ENCODE measurements at places on chromosomes 7 and 10.

- no peak for DNase-seq
These were observed 98.6 kb downstream of the LANCL2 start for GRCh38 chr7:55463686-55464262.

GRCh38 chr10:86370006-86370585 lies 3.5 kb upstream of the GRID1 start:
- no peak for DNase-seq

DNA sequence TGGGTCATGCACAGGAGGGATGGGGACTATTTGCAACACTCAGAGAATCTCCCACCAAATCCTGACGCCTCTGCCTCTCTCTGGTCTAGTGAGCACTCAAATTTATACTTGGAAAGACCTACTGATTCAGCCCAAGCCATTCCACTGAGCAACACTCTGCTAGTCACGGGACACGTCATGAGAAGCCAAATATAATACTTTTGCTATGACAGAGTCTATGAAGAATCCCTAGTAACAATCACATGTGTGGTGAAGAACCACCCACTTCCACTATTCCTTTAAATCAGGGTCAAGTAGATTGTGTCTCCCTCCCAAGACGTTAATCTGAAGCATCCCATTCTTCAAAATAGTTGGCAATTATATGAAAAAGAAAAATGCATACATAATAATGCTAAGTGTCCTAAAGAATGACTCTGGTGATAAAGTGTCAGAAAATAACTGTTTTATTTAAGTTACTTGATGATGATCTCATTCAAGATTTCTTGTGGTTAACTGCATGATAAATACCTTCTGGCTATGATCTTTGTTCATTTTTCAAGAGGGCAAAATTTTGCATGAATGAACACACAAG lies 28.5 kb downstream of the CHCHD3 start:
- DNase-seq, result peak; percentile 94

GRCh38 chr7:91355695-91356435 lies 91.6 kb downstream of the FZD1 start:
- DNase-seq, result no peak

- peak; percentile 71 for DNase-seq
These were observed 2.9 kb upstream of the MYOZ1 start for GRCh38 chr10:73644015-73644743.

DNA sequence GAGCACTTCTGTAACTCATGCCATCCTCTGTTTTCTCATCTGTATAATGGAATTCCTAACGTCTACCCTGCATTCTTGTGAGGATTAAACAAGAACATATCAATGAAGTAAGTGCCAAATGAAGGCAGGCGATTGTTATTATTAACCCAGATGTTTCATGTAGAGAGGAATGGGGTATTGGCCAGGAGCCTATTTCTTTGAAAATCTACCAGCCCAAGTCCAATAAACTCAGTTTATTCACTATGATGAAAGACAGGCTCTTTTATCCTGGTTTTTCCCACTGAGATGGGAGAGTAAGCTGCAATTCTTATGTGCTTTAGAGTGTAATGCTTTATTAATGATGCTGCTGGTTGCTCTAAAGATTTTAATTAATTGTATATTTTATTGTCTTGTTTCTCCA lies 9.6 kb downstream of the CTTNBP2 start:
- no peak for DNase-seq

DNA sequence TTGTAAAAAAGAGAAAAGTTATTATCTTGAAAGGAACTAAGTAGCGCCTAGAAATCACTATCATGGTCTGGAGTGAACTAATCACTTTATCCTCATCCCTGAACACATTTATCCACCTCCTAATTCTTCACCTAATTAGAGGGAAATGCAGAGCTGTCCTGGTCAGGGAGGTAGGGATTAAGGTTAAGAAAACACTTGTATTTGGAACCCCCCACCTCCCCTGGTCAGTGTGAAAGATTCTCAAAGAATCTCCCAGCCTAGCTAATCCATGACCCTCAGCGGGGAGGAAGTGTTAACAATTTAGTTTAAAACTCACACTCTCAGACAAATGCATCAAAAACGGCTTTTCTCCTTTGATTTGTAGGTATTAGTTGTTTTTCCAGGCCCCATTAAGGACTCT lies 83.8 kb downstream of the FAM204A start:
- no peak for DNase-seq

DNA sequence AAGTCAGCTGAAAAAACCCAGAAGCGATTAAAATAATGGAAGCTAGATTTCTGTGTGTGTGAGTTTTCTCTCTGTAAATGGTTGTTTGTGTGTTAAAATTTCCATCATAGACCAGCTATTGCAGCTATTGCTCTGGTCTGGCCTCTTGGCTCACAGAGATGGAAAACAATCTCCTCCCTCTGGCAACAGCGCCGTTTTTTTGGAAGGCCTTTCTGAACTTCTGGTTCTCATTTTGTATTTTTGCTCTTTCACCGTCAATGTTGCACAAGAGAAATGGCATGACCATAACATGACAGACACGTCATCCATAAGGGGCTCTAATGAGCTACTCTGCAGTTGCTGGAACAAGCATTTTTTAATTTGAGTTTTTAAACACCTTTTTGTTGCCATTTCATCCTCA lies 91.0 kb downstream of the CUBN start:
- peak; percentile 96 for DNase-seq

DNA sequence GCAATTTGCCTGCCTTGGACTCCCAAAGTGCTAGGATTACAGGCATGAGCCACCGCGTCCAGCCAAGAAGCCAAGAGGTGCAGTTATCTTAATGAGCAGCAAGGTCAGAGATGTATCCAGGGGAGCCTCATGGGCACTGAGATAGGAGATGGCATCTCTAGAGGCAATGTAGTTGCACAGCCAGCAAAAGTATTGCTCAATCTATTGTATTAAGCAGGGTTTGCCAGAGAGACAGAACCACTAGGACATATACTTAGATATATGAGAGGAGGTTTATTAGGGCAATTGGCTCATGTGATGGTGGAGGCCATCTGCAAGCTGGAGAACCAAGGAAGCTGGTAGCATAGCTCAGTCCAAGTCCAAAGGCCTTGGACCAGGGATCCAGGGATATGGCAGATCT lies 16.3 kb upstream of the VPS26A start:
- no peak for DNase-seq

DNA sequence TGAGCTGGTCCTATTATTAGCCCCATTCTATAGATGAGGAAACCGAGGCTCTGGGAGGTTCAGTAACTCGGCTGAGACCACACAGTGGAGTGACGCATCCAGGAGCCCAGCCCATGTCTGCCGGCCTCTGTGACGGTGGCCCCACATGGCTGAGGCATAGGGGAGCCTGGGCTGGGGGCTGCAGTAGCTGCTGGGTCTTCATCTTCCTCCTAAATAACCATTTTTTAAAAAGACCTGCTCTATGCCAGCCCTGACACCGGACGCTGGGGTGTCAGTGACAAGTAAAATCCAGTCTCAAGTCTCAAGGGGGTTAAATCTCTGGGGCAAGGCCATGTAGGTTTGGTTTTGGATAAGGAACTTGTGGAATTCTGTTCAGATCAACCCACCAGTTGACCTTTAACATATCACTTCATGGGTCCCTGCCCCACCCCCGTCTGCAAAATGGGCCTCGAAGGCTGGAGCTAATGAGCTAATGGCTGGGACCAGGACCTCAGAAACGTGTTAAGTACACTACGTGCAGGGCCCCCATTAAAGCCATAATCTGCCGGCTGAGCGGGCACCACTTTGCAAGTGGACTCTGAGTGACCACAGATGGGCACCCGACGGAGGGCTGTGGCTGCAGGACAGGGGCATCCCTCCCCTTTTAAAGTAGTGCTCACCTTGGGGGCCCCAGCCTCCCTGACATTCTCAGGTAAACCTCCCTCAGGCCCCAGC lies 136.5 kb upstream of the UNC5B start:
- DNase-seq, result no peak

DNA sequence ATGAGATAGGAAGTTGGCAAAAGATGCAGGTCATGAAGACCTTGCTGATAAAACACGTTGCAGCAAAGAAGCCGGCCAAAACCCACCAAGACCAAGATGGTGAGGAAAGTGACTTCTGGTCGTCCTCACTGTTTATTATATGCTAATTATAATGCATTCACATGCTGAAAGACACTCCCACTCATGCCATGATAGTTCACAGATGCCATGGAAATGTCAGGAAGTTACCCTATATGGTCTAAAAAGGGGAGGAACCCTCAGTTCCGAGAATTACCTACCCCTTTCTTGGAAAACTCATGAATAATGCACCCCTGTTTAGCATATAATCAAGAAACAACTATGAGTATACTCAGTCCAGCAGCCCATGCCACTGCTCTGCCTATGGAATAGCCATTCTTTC lies 202.4 kb upstream of the GRB10 start:
- no peak for DNase-seq

GRCh38 chr7:155283565-155284194 lies 14.0 kb upstream of the INSIG1 start:
- no peak for DNase-seq

DNA sequence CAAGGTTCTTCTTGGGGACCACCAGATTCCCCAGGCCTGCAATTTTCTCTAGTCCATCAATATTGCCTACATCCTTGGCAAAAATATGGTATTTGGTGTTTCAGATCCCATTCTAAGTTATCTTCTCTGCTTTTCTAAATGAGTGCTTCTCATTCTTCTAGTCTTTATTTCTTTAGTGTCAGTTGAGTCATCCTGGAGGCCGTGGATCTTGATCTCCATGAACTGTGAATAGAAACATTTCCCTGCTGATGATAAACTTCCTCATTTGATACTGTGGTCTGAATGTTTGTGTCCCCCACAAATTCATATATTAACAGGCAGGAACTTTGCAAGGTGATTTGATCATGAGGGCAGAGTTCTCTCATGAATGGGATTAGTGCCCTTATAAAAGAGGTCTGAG lies 779.3 kb downstream of the INHBA start:
- DNase-seq, result no peak

DNA sequence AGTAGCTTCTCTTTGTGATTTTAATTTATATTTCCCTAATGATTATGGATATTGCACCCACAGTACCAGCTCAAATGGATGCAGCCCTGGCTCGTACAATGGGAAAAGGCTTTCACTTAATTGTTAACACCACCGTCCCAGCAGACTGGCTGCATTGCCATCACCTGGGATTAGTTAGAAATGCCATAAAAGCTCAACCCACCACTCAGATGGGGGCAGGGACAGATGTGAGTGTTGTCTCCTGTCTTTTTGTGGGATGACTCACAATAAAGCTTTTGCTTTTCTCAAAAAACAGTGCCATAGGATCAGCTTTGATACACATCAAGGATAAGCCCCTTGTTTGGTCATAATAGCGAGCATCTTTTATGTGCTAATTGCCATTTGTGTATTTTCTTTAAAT lies 729.1 kb downstream of the TNS3 start:
- no peak for DNase-seq

- no peak for DNase-seq
These were observed 107.7 kb upstream of the KLF6 start for GRCh38 chr10:3892440-3893425.

- DNase-seq, result no peak
These were observed 135.0 kb downstream of the GALNT17 start for GRCh38 chr7:71266912-71267311.

- peak; percentile 51 for DNase-seq
These were observed 64.2 kb downstream of the PRLHR start for GRCh38 chr10:118531105-118531852.

DNA sequence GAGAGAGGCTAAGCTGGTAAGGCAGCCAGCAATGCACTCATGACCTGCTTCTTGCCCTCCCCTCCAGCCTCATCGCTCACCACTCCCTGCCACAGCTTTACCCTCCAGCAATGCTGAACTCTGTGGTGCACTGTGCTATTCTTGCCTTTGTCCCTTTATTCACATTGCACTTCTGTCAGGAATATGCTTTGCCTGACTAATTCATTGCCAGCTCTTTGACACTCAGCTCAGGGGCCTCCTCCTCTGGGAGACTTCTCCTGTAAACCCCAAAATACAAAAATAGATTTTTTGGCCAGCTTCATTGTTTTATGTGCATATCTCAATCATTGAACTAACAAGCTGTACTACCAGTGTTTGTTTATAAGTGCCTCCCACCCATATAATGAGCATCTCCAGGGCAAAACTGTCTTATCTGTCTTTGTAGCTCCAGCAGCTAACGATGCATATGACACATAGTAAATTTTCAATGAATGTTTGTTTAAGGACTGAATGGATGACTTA lies 8.2 kb downstream of the CNNM1 start:
- no peak for DNase-seq

GRCh38 chr10:52771534-52772445 lies 794 bp downstream of the MBL2 start:
- peak; percentile 8 for DNase-seq

GRCh38 chr10:89164920-89165319 lies 42.2 kb downstream of the CH25H start:
- DNase-seq, result no peak

GRCh38 chr7:139192014-139192706 lies 38.9 kb upstream of the UBN2 start:
- DNase-seq, result no peak

DNA sequence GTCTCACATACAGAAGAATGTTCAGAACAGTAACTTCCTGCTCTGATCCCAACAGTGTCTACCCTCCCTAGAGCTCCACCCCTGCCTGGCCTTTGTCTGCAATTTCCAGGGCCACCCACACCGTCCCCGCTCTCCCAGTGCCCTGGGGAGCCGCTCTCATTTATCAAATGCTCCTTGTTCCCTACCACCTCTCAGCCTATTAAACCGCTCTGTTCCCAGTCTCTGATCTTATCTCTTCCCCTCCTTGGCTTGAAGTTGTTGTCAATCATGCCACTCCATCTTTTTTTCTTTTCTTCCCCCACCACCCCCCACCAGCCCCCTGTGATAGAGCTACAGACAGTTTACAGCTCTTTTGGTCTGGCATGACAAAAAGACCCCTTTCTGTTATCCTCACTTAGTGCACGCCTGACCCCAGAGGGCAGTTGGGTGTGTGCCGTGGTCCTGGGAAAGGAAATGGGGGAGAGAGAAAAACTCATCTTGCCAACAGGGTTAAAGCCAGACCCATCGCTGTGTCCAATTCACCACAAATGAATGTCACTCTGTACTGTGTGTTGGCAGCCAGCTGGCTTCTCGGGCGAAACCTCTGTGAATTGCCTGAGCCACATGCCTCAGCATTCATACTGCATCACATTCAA lies 28.8 kb upstream of the HECTD2 start:
- DNase-seq, result peak; percentile 26

- peak; percentile 22 for DNase-seq
These were observed 1066.1 kb upstream of the SORCS1 start for GRCh38 chr10:108230478-108231170.

GRCh38 chr10:125774581-125775191 lies 935 bp downstream of the MMP21 start:
- no peak for DNase-seq

GRCh38 chr7:155338632-155339320 lies 41.1 kb downstream of the INSIG1 start:
- DNase-seq, result no peak

GRCh38 chr7:70810558-70811139 lies 321.3 kb upstream of the GALNT17 start:
- no peak for DNase-seq

- no peak for DNase-seq
These were observed 120.2 kb upstream of the TNS3 start for GRCh38 chr7:47702080-47702479.

- DNase-seq, result no peak
These were observed 50.9 kb downstream of the TPK1 start for GRCh38 chr7:144784943-144785342.

Data from AG10803 (cell line).